ENCODE measurements at places on chromosomes 12 and 14.

DNA sequence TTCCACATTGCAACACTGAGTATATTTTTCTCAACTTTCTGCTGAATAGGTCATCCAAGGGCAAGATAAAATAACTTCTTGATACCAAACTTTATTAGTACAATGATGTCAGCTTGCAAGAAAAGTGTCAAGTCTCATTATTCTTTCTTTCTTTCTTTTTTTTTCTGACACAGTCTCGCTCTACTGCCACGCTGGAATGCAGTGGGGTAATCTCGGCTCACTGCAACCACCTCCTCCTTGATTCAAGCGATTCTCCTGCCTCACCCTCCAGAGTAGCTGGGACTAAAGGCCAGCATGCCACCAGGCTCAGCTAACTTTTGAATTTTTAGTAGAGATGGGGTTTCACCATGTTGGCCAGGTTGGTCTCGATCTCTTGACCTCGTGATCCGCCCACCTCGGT, 523.4 kb downstream of the FSCB start:
- no peak for DNase-seq

DNA sequence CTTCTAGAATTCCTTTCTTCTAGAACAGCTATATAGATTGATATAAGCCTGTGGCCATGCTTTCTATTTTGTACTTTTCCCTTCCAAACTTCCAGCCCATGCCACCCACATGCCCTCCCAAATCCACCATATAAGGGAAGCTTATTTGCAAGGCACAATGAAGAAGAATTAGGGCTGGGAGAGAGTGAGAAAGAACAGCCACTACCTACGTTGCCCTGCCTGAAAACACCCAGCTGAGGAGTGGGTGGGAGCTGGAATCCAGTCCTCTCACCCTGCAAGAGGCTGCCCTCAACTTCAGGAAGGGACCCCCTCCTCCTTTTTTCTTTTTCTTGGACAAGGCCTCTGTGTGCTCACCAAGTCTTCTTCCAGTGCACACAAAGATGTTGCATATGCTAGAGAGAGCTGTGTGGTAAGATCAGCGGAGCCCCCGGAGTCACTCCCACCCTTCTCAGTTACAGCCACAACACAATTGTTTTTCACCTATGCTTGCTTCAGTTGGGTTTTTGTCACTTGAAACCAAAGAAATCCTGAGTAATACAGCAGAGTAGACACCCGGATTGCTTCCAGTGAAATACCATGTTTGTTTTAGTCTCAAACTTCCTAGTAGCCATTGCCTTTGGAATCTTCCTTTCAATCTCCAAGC, 38.8 kb downstream of the CDKL1 start:
- no peak for DNase-seq

- DNase-seq, result no peak
These were observed 11.0 kb downstream of the ZNF219 start for GRCh38 chr14:21087294-21088091.

- no peak for DNase-seq
These were observed 198.2 kb downstream of the BTG1 start for GRCh38 chr12:91947459-91947858.

DNA sequence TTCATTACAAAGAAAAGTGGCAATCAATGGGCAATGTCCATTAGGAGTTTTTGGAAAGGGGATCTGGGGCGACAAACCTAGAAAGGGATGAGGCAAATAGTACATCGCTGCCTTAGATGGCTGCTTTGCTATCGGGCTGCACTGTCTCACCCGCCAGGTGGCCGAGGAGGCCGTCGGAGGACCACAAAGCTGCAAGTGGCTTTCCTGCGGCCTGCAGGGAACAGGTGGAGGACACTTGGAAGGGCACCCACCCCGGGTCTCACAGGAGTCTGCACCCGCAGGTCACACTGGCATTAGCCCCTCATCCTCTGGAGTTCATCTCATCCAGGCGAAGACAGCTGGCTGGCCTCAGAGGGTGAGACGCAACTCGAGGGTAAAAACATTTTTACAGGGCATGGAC, 1392.5 kb downstream of the AACS start:
- no peak for DNase-seq

All from NCI-H187 (cell line).